Mucosa of gallbladder (tissue), 1 donor: ENCODE measurements at places on chromosomes 1 and 21. TPM values are rescaled to one million over a fixed set of nuclear protein-coding genes. Genes with fewer than 3 reads are reported as not detected.

DNA sequence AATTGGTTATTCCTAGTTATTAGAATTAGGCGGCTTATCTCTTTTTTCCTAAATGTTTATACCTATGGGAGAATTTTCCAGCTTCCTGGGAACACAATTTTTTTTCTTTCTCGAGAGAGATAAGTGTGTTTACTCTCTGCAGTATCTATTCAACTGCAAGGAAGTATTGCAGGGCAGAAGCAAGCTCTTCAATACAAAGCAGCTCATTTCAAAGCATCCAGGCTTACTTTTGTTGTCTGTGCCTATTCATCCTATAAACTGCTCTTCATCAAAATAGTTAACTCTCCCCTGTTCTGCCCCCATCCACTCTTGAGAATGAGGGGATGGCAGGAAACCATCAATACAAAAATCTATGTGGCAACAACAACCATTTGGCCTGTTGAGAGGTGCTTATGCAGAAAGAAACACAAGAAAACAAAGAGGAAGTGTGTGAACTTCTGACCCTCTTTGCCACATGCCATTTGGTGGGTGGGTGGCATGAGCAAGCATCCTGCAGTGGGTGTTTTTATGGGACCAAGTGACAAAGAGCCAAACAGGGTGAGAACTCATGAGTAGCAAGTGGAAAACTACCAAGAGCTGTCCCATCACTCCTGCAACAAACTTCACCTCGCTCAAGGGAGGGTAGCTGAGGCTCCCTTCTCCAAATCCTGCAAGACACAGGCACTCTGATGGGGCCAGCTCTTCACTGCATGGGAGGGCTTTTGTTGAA is 50.6 kb upstream of the MRPS6 start:
- no peak for DNase-seq

The SYDE2 gene
- 19.8 TPM for total RNA-seq

GRCh38 chr21:45414396-45415187 is 9.6 kb downstream of the COL18A1 start:
- no peak for DNase-seq

The FCGR2B gene
- total RNA-seq: 19.4 TPM

DNA sequence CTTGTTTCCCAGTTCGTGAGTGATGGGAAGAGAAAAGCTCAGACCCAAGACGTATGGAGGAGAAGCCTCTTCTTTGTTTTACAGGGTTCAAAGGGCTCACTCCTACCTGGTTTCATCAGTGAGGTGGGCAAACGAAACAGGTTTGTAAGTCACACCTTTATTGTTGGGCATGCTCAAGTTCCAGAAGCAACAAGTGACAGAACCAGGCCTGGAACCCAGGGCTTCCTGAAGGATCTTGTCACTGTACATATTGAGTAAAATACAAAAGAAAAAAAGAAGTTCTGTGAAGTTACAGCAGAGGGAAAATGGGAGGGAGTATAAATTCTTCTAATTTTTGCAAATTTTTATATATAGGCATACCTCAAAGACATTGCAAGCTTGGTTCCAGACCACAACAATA is 320.9 kb upstream of the PROX1 start:
- no peak for DNase-seq

The TMPRSS2 gene
- total RNA-seq: 147 TPM

The NEGR1 gene
- total RNA-seq: 26.9 TPM

GRCh38 chr1:18918417-18918816 is 16.1 kb upstream of the ALDH4A1 start:
- no peak for DNase-seq

- no peak for DNase-seq
Observed at GRCh38 chr21:18170221-18170620, 74.4 kb upstream of the CHODL start.

GRCh38 chr1:87478231-87478630 is 149.6 kb downstream of the LMO4 start:
- DNase-seq: peak; percentile 46

- no peak for DNase-seq
Observed at GRCh38 chr1:236768601-236769000, 26.5 kb upstream of the MTR start.

DNA sequence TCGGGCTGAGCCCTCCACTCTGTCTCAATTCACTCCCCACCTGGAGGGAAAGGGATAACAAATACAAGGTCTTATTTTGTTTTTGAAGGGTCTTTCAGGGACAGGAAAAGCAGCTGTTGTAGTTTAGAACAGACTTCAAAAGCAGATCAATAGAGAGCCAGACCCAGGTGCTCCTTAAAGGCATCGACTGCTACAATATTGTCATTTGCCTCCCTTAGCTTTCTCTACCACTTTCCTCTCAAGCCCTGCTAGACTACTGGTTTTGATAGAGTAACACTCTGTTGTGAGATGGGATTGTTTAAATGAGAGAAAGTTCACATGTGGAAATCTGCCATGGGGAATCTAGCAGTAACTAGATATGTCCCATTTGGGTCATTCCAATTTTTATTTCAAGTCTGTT is 24.0 kb downstream of the RGS7 start:
- no peak for DNase-seq

DNA sequence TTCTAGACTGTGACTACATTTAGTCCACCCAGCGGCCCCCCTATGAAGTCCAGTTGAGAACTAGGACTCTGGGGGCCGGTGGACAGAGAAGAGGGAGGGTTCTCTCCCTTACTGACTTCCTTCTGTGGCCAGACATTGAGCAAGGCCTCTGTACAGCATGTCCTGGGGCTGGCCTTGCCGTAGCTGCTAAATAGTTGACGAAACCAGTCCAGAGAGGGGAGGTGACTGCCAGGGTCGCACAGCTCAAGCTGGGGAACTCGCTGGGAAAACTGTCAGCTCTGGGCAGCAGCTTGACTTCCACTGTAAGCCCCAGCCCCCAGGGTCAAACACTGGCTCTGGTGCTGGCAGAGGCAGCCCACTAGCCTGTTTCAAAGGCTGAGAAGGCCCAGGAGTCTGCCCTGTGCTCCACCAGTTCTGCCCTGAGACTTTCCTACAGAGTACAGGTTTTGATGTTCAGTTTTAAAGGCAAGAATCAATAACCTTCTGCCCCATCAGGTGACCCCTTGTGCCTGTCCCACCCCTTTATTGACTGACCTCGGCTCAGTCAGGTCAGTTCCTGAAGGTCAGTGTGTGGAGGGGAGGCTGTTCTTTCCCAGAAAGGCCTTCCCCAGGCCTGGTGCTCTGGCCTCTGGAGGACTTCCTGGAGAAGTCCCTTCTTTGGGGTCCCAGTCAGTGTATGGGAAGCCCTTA is 14.1 kb downstream of the PCSK9 start:
- no peak for DNase-seq

DNA sequence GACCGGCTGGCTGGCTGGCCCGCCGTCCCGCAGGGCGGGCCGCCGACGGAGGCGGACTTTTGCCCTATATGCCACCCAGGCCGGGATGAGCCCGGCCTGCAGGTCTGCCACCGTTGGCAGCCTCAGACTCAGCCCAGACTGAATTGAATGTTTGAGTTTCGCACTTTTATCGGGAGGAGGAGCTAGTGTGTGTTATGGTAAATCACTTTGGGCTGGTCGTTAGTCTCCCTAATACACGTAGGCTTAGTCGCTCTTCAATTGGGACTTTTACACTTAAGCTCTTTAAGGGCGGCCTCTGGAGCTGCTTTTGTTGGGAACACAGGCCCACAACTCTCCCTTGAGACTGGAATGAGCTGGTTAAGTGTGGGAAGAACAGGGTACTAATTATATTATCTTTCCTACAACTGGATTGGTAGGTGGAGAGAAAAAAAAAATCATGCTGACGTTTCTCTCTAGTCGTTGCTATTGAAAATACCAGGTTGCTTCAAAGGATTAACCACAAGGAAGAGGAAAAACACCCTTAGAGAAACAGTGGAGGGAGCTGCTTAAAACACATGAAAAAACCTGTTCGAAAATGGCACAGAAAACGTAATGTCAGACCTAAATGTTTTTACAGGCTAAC is 1.4 kb upstream of the IRF2BP2 start:
- no peak for DNase-seq

The AMPD1 gene
- total RNA-seq: not detected

GRCh38 chr21:32844653-32845436 is 73.3 kb upstream of the PAXBP1 start:
- no peak for DNase-seq

The LRP8 gene
- total RNA-seq: 3.5 TPM

DNA sequence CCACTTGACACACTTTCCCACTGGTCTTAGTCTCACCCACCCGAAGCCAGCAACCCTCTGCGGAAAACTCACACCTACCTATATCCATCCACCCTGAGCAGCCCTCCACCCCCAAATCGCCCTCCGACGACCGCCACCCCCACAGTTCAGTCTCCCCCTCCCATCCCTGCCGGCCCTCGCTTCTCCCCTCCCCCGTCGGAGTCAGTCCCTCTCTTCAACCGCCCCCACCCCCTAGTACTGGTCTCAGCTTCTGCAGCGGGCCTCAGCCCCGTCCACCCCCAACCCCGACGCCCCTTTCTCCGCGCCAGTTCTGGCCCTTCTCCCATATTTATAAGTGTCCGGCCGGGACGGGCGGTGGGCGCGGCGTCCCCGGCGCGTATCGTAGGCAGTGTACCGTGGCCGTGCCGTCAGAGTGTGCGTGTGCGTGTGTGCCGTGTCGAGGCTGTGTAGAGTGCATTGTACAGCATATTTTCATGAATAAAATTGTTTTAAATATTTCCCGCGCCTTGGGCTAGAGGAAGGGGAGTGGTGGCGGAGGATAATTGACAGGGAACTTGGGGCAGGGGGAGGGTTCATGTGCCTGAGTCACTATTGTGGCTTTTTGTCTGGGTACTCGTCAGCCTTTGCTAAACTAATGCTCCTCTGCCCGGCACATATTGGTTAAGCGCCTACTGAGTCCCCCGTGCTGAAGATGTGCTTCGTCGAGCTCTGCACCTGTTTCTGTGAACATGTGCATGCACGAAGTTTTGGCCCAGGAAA is 22.0 kb downstream of the FOXO6 start:
- no peak for DNase-seq

DNA sequence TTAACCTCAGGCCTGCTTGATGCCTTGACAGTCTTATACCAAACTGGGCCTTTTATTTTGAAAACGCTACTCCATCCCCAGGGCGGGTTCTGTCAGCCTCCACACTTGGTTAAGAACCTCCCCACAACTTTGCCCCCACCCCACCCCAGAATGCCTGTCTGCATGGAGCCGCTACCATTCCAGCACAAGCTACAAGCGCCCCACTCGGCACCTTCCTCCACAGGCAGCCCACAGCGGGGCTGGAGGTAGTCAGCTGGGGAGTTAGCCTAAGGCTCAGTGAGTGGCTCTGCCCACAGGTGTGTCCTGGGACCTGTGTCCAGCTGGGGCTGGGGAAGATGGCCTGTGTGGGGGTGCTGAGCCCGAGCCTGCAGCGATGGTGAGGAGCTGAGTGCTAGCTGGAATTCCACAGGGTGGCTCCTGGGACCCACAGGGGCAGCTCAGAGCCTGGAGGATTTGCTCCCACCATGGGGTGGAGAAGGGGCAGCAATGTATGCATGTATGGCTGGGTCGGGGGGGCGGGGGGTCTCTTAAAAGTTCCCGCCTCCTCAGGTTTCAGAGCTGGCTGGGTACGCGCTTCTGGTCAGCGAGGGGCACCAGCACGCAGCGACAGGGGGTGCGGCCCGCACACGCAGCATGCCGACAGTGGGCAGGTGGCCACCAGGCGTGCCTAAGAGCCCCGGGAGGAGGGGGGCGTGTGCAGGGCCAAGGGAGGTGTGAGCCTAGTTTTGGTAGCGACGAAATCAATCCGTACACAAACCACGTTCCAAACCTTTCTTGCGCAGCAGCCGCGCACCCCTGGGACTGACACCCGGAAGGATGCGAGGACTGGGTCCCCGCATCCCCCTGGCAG is 917 bp downstream of the ETNK2 start:
- DNase-seq: no peak

- DNase-seq: peak; percentile 37
Observed at GRCh38 chr1:27726173-27727044, 648 bp downstream of the FAM76A start.

DNA sequence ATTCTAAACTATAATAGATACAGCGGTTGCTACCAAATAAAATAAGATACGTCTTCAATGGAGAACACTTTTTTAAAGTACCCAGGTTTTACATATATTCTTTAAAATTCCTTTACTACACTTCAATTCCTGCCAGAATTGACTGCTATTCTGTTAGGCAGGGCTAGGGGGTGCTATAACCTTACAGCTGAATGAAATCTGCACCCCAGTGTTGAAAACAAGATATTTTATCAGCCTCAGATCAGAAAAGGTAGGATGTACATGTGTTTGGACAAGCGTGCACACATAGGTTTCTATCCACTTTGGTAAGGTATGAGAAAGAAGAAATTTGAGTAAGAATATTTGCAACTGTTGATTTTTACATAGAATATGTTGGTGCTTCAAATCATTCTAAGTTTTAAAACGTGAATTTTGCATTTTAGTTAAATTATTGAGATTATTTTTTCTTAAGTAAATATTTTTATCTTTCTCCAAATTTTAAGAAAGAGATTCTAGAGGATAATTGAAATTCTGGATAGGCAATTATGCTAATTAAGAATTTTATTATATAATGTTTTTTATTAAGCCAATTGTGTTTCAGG is 490.8 kb upstream of the ADGRL4 start:
- DNase-seq: no peak

The FCRLA gene
- 0.26 TPM for total RNA-seq

DNA sequence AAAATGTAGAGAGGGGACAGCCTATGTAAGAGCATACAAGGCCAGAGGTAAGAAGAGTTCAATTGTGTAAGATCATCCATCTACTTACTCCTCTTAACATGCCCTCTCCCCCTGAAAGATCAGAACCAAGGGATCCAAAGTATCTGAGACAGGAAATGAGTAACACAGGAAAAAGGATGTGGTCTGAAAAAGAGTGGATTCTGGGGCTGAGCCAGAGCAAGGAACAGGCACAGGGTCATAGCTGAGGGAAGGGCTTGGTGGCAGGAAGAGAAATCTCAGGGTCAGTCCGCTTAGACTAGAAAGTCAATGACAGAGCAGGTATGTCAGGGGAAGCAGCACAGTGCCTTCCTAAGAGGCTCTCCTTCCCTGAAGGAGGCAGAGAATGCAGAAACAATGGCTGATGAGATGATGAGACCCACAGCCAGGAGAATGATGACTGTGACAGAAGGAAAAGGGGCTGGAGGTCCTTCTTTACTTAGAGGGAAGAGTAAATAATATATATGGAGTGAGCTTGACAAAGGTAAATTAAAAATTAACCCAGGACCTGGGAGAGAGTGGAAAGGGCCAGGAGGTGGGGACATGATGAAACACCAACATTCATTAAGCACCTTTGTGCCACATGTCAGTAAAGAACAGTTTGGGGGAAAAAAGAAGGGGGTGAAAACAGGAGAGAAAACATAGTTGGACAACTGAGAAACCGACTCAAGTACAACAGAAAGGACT is 26.2 kb upstream of the A3GALT2 start:
- peak; percentile 63 for DNase-seq

The SYT2 gene
- 0.72 TPM for total RNA-seq
